Left ventricle myocardium inferior (tissue), 1 donor: ENCODE measurements at places on chromosomes 7 and 10. TPM values are rescaled to one million over a fixed set of nuclear protein-coding genes. Genes with fewer than 3 reads are reported as not detected.

LIMK1 gene
- 10.1 TPM for total RNA-seq

CCDC3 gene
- total RNA-seq, result 5.8 TPM

PDK4 gene
- 325 TPM for total RNA-seq

GSDME gene
- 5.6 TPM for total RNA-seq

DGKB gene
- total RNA-seq, result 0.30 TPM

MKI67 gene
- total RNA-seq, result 1.2 TPM

COL13A1 gene
- total RNA-seq, result 2.5 TPM

TUBAL3 gene
- total RNA-seq, result 0.36 TPM

ACHE gene
- total RNA-seq, result 0.49 TPM

PDGFA gene
- total RNA-seq, result 26.0 TPM

IQCE gene
- 11.5 TPM for total RNA-seq

CXCL12 gene
- total RNA-seq, result 130 TPM

TLL2 gene
- 7.0 TPM for total RNA-seq

LIPM gene
- total RNA-seq, result not detected

JAZF1 gene
- 29.4 TPM for total RNA-seq

UPF2 gene
- 17.3 TPM for total RNA-seq

CHAT gene
- not detected for total RNA-seq

IFIT2 gene
- 4.5 TPM for total RNA-seq

AGR3 gene
- total RNA-seq, result not detected

VAX1 gene
- total RNA-seq, result not detected

GJC3 gene
- 0.27 TPM for total RNA-seq

MBLAC1 gene
- total RNA-seq, result 2.0 TPM

PKD2L1 gene
- total RNA-seq, result not detected

CFAP69 gene
- 3.8 TPM for total RNA-seq

OR2A42 gene
- not detected for total RNA-seq

ATP6V0E2 gene
- 120 TPM for total RNA-seq

NEUROD6 gene
- total RNA-seq, result not detected

TNPO3 gene
- total RNA-seq, result 32.6 TPM

TECPR1 gene
- total RNA-seq, result 17.3 TPM

TUBB8 gene
- not detected for total RNA-seq

ZNF853 gene
- total RNA-seq, result 15.0 TPM
